ENCODE measurements at places on chromosomes 5 and 9.

DNA sequence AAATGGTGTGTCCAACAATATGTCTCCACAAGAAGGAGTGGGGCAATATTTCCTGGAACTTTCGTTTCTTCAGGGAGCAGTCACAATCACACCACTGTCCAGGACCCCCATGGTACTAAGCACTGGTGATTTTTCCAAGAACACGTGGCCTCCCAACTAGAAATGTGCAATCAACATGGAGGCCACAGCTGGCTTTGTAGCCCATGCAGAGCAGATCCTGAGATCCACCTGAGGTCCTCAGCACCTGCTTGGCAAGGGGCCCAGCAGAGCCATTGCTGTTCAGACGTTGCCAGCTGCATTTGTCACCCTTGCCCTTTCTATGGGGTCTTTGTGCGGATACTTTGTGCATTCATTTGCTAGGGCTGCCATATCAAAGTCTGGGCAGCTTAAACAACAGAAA, 334.5 kb upstream of the IRX4 start:
- peak; percentile 64 for DNase-seq

GRCh38 chr5:143760131-143760505, 51.8 kb upstream of the HMHB1 start:
- DNase-seq, result no peak

- DNase-seq, result no peak
These were observed 9.7 kb upstream of the PRKACG start for GRCh38 chr9:69023650-69024049.

DNA sequence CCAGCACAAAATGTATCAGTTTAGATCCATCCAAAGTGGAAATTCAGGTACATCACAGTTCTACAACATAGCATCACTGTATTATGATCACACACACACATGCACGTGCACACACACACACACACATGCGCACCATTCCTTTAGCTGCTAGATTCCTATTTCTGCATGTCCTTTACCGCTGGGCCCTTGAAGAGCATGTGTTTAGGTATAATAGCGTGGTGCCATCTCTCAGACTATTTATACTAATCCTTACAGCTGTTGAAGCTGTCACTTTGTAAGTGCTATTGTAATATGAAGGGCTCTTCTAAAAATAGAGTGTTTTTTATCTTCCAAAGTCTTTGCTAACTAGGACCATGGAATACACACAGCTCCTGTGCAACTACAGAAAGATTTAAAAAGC, 308.8 kb upstream of the TRPC7 start:
- no peak for DNase-seq

GRCh38 chr9:37961351-37961750, 57.4 kb upstream of the SLC25A51 start:
- no peak for DNase-seq

- no peak for DNase-seq
These were observed 49.1 kb downstream of the ERAP1 start for GRCh38 chr5:96758621-96759020.

DNA sequence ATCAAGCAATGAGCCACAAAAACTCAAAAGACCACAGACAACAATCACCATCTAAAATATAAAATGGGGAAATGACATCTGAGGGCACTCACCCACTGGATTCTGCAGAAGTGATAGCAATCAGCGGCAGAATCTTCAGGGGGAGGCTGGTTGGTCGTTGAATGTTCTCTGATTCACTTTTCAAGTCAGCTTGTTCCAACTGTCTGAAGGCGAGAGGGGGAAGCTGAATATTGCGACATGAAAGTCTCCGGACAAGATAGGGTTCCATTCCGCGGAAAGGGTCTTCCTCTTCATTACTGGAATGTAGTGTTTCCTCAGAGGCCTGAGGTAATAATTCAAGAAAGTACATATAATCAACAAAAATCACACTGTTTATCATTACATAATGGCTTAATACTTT, 94.9 kb upstream of the PDE4D start:
- DNase-seq, result no peak

GRCh38 chr9:135369412-135369990, 110.1 kb upstream of the PPP1R26 start:
- no peak for DNase-seq

GRCh38 chr9:91546574-91546973, 122.9 kb upstream of the NFIL3 start:
- no peak for DNase-seq

- no peak for DNase-seq
These were observed 78.6 kb downstream of the CFAP77 start for GRCh38 chr9:132488626-132489025.

GRCh38 chr9:108290839-108291585, 564.8 kb downstream of the ACTL7B start:
- no peak for DNase-seq

DNA sequence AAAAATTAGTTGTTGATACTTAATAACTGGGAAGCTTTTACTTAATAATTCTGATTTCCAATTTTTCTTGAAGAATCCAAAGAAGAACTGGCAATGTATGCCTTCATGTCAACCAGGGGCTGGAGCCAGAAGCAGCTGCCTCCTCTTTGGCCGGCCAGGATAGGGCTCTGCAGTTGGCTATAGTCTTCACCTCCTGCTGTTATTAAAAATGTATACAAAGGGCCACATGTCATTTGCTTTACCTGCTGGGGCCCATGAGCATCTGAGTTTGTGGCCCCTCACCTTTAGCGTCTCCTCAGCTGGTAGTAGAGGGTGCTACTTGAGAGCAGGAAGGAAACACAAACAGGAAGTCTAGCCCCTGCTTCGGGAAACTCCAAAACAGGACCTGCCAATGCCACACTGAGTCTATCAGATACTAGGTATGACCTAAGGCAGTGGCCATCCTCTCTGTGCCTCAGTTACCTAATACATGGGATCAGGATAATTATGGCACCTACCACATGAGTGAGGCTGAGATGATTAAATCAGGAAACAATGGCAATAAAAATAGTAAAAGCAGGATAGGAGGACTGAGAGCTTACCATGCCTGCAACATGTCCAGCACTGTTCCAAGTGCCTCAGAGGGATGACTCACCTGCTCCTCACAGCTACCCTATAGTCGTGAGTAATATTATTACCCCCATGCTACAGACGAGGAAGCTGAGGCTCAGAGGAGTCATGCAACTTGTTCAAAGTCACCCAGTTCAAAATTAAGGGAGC, 21.3 kb downstream of the CCDC69 start:
- no peak for DNase-seq

- DNase-seq, result no peak
These were observed 810.3 kb upstream of the ACO1 start for GRCh38 chr9:31574006-31574765.

GRCh38 chr9:73194284-73194683, 42.6 kb downstream of the ANXA1 start:
- no peak for DNase-seq

DNA sequence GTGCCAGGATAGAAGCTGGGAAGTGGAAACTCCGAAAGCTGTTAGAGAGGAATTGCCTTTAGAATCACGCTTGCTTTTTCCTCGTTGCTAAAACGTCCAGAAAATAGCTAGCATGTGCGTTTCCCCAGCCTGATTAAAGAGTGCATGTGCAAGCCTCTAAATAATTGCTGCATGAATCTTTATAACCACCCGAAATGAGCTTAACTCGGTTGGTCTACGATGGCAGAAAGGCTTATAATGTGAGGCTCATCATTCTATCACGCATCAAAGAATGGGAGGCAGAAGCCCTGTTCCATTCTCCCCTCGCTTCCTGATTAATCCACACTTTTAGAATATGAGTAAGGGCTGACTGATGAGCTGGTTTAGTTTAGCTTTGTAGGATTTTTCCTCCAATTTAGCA, 394.6 kb upstream of the WWC1 start:
- DNase-seq, result no peak

DNA sequence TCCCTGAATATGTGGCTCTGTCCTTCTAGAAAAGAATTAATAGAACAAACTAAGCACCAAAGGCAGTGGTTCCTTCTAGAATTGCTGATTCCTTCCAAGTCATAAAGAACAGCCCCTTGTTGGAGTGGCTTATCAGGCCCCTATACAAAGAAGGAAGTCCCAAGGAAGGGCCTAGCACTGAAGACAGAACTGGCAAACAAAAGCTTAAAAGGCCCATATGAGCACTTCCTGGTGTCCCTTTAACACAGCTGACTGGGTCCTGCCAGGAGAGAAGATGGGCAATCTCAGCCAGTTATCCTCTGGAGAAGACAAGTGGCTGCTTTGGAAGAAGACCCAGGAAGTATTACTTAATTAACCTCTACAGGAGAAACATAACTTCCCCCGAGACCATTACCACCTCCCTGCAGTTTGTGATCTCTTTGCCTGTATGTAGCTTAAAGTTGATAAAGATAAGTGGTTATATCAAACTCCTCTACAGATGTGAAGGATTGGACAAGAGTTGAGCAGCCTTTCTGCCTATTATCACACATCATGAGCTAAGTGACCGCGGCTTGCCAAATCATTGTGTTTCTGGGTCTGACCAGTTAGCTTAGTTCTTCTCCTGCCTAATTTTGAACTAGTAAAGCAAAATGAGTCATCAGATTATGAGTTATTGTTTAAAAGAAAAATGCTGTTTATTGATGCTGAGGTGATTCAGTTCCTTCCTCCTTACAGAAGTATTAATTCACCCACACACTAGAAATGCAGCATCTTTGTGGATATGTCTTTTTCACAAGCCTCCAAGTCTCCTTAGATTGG, 13.3 kb upstream of the STING1 start:
- no peak for DNase-seq

GRCh38 chr5:14968796-14969195, 97.2 kb upstream of the ANKH start:
- no peak for DNase-seq

- DNase-seq, result no peak
These were observed 15.2 kb upstream of the RHOBTB3 start for GRCh38 chr5:95715799-95716461.

DNA sequence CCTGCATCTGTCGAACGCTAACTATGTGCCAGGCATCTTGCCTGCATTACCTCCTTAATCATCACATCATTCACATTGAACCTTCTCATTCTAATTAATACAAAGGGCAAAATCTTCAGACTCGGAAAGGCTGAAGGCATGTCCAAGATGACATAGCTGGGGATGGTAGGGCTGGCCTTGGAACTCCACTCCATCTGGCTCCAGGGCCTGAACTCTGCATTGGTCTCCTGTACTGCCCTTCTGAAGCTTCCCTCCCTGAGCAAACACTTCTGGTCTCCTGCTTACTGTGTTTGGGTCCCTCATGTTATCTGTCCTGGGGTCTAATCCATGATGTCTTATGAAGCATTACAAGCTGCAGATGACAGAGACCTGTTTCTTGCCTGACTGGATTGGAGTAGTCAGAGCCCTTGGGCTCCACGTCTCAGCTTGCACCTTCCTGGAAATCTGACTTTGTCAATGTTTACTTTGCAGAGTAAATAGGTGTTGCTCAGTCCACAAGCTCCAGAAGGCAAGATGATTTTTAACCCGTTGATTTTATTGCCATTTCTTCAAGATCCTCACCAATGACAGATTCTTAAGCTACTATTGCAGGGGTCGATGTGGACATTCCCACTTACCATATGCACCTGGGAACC, 106.1 kb downstream of the GALNT10 start:
- no peak for DNase-seq

DNA sequence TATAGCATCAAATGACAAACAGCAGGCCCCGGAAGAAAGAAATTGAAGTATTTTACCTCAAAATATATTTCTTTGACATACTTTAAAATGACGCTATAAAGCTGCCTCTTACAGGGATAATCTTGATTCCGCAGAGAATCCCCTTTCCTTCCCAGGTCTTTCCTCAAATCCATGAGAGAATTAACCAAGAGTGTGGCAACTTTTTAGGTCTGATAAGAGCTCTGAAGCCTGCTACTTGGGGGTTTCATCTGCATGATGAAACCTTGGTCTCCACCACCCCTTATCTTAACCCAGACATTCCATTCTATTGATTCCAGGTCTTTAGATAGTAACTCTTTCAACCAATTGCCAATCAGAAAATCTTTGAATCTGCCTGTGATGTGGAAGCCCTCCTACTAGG, 173.8 kb downstream of the CEMIP2 start:
- DNase-seq, result no peak

DNA sequence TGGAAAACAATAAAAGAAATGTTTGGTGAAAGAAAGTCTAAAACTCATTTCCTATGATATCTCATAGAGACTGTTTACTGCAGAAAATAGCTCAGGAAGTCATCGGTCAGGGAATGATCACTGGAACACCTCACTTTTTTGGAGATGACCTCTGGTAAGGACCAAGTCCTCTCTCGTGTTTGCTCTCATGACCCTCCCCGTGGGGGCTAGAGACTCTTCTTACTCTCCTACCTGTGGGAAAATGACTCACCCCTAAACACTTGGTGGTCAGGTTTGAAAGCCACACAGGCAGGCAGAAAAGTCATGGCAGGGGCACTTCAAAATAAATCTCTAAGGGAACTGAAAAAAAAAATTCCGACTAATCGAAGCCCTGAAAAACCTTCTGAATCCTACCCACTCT, 48.2 kb downstream of the FAM240B start:
- DNase-seq, result no peak

- no peak for DNase-seq
These were observed 4.1 kb upstream of the ZCCHC10 start for GRCh38 chr5:133030343-133031005.

GRCh38 chr5:51622161-51622790, 239.0 kb downstream of the ISL1 start:
- no peak for DNase-seq

DNA sequence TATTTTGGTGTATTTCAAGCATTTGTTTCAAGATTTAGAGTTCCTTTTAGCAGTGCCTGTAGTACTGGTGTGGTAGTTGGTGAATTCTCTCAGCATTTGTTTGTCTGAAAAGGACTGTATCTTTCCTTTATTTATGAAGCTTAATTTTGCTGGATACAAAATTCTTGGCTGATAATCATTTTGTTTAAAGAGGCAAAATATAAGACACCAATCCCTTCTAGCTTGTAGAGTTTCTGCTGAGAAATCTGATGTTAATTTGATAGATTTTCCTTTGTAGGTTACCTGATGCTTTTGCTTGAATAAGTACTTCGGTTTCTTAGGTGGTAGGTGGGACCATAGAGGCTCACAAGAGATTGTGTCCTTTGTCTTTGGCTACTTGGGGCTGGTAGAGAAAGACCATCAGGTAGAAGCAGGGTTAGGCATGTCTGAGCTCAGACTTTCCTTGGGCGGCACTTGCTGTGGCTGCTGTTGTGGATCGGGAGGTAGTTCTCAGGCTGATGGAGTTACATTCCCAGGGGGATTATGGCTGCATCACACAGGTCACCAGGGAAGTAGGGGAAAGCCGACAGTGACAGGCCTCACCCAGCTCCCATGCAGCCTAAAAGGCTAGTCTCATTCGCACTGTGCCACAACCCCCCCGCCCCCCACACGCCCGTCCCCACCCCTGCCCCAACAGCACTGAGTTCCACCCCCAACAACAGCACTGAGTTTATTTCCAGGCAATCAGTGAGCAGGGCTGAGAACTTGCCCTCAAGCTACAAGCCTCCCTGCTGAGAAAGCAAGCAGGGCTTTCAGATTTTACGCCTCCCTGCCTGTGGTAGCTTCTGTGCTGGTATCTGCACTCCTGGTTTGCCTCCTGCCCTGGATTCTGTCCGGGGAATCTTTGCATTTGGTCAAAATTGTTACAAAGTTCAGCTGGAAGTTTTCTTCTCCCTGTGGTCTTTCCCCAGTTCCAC, 127.1 kb upstream of the GLRA1 start:
- DNase-seq, result no peak

- no peak for DNase-seq
These were observed 148.1 kb upstream of the MPDZ start for GRCh38 chr9:13427587-13427986.
